ENCODE measurements at places on chromosomes 2 and 18. TPM values are rescaled to one million over a fixed set of nuclear protein-coding genes. Genes with fewer than 3 reads are reported as not detected.

The RAD51AP2 gene
- total RNA-seq = 0.43 TPM

The LYG2 gene
- not detected for total RNA-seq

The RFTN2 gene
- total RNA-seq = 3.5 TPM

The IDH1 gene
- total RNA-seq = 17.7 TPM

The MYO7B gene
- 0.78 TPM for total RNA-seq

The POTEC gene
- total RNA-seq = not detected

The TTN gene
- total RNA-seq = 4,176 TPM

The NPAS2 gene
- 54.0 TPM for total RNA-seq

The ANKRD30BL gene
- total RNA-seq = not detected

The FLACC1 gene
- 12.0 TPM for total RNA-seq

The PDE11A gene
- 0.54 TPM for total RNA-seq

The SUMO1 gene
- total RNA-seq = 59.5 TPM

All from cardiac septum (tissue), 1 donor.